Lower lobe of right lung (tissue), 2 donors: ENCODE measurements at places on chromosomes 2 and 18.

- no peak for DNase-seq
Measured at GRCh38 chr2:96882230-96882629, 12.3 kb upstream of the SEMA4C start.

DNA sequence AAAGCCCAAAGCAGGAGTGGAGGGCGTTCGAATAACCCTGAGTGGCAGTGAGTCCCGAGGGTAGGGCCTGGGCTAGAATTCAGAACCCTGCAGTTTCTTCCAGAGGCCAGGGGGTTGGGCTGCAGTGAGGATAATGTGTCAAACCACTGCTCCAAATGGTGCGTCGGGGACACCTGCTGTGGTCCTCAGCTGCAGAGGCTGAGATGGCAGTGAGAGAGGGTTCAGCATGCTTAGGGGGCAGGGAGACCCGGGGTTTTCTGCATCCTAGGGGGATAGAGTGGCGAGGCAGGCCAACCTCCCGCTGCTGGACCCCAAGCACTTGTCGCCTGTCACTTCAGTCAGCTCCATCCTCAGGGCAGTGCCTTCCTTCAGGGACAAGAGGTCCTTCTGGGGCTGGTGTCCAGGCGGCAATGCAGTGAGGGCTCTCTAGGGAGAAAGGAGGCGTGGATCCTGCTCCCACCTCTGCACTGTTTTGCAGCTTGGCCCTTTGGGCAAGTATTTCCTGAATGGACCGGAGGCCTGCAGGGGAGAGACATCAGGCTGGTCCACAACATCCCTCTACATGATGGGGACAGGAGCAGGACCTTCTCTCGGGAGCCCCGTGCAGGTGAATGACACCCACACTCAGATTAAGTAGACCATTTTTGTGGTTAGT is 8.4 kb upstream of the NTSR2 start:
- DNase-seq = no peak

- DNase-seq = no peak
Measured at GRCh38 chr2:1658394-1659151, 85.7 kb downstream of the PXDN start.

GRCh38 chr2:230643576-230644291 is 68.9 kb upstream of the CAB39 start:
- DNase-seq = peak; percentile 80

DNA sequence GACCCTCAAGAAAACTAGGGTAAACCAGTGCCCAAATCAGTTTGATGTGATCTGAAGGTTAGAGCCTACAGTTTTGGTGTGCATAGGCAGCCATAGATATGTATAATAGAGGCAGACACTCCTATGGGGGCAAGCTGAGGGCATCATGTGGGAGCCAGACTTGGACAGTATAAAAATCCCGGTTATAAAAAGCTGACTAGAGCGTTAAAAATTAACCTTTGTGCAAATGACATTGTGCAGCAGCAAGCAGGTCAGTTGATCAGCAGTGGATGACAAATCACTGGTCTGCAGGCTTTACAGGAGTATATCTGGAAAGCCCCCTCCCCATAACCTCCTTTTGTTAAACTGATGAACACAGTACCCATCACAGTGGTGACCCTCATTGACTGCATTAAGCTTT is 107.8 kb downstream of the CTNNA2 start:
- no peak for DNase-seq

- DNase-seq = no peak
Measured at GRCh38 chr2:41160439-41160838, 708.5 kb upstream of the SLC8A1 start.

DNA sequence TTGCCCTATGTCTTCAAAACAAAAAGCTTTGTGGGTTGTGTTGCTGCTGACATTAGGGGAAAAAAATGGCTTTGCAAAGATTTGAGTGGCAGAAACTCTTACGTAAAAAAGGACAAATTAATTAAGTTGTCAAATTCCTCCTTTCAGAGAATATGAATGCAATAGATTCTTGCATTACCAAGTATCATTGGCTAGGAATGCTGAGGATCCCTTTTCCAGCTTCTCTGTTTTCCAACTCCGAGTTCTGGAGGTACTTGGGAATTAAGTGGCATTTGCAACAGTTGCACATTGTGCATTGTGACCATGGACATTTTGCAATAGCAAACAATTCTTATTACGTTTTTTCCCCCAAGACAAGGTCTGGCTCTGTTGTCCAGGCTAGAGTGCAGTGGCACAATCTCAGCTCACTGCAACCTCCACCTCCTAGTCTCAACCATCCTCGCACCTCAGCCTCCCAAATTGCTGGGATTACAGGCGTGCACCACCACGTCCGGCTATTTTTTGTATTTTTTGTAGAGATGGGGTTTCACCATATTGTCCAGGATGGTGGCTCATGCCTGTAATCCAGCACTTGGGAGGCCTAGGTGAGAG is 29.9 kb upstream of the PPP1CB start:
- DNase-seq = no peak

DNA sequence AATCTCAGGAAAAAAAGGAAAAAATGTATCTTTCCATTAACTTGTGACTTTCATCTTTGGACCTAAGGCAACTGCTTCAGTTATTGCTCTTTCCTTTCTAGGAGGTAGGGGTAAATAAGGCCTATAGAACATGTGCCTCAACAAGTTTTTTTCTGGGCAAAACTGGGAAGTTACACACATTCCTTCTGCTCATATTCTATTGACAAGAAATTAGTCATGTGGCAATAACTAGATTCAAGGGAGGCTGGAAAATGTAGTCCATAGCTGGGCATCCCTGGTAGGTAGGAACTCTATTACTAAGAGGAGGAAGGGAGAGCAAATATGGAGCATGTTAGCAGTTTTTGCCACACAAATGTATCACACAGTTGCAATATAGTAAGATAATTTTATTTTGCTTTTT is 37.7 kb upstream of the NEMP2 start:
- no peak for DNase-seq

DNA sequence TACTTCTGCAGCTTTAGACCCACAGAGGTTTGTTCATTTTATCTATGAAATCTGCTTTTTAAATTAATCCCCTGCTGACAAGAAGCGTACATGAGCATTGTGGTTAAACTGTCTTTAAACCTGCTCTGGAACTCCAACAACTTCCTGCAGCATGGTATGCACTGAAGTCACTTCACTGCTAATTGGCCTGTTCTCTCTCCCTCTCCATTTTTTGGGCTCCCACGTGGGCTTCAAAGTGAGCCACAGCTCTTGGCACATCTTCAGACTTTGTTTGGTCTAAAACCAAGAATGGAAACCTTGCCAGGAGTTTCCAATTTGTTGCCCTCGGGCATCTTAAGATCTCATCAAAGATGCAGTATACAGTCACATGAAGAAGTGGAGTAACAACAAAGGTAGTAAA is 311.4 kb downstream of the LRRTM1 start:
- no peak for DNase-seq

- no peak for DNase-seq
Measured at GRCh38 chr2:124482551-124482950, 457.5 kb downstream of the CNTNAP5 start.

GRCh38 chr18:62812242-62812641 is 96.9 kb downstream of the PHLPP1 start:
- DNase-seq = no peak

- peak; percentile 16 for DNase-seq
Measured at GRCh38 chr2:240129311-240129710, 6.8 kb downstream of the COPS9 start.

GRCh38 chr2:19059076-19059475 is 299.3 kb downstream of the OSR1 start:
- DNase-seq = no peak

DNA sequence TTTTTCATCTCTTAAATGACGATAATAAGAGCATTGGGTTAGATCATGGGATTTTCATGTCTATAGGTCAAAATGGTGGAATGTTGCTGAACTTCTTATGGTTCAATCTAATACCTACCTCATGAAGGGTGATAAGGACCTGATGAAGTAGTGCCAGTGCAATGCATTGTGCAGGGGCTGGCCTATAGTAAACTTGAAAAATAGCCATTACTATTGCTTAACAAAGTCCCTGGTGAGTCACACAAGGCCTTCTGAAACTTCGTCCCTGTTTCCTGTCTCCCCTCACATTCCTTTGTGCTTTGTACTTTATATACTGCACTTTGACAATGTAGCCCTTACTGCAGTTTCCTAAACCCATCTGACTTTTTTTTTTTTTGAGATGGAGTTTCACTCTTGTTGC is 515.9 kb downstream of the SLC4A3 start:
- DNase-seq = no peak

GRCh38 chr2:227461811-227462461 is 10.0 kb upstream of the AGFG1 start:
- no peak for DNase-seq

- DNase-seq = no peak
Measured at GRCh38 chr2:133344849-133345248, 223.4 kb downstream of the NCKAP5 start.

GRCh38 chr2:239853121-239853520 is 172.0 kb downstream of the NDUFA10 start:
- DNase-seq = no peak

DNA sequence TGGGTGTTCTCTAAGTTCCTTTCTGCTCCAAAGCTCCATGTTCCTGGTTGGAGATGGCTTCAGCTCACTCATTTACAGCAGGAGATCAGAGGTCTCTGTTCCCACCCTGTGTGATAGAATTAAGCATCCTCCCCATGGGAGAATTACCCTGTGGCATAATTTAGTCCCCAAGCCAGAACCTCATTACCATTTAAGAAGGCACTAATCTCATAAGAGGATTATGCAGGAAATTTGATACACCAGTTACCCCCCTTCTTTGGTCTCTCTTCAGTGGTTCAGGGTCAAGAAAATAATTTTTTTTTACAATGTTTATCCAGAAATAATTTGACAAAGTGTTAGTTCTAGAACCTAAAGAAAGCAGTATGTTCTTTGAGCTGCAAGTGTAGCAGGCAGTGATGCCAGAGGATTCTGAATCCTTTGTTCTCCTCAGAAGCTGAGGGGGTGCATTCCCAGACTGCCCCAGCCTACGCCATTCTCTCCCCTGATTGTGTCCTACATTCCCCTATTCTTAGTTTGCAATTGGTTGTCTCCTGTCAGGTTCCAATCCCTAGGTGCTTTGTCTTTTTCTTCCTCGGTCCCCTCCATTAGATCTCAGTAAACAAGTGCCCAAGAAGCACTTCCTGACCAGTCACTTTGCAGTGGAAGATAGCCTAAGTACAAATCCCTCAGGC is 163.6 kb downstream of the PRKCE start:
- DNase-seq = no peak

GRCh38 chr2:239143858-239144712 is 256.7 kb downstream of the HDAC4 start:
- peak; percentile 50 for DNase-seq

GRCh38 chr2:224984637-224985036 is 57.6 kb downstream of the DOCK10 start:
- DNase-seq = no peak

- DNase-seq = no peak
Measured at GRCh38 chr2:141329964-141330363, 800.9 kb downstream of the LRP1B start.

DNA sequence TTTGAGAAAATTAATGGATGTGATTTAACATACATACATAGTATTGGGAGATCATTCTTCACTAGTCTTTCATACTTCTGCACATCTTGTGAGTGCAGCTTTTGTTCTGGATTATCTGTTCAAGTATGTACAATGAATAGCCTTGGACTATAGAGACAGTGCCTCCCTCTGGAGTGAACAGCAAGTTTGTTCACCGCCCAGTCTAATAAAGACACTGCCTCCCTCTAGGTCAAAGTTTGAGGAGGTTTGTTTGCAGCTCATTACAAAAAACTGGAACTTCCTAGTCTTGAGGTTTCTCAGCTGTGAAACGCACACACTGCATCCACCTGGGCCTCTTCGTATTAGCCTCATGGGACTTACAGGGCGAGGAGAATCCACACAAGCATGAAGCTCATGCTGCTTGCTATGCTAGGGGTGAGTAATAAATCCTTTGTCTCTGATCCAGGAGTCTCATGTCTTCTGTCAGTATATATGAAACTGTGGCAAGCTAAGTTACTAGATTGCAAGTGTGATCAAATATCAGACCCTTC is 26.0 kb upstream of the LAPTM4A start:
- DNase-seq = no peak

DNA sequence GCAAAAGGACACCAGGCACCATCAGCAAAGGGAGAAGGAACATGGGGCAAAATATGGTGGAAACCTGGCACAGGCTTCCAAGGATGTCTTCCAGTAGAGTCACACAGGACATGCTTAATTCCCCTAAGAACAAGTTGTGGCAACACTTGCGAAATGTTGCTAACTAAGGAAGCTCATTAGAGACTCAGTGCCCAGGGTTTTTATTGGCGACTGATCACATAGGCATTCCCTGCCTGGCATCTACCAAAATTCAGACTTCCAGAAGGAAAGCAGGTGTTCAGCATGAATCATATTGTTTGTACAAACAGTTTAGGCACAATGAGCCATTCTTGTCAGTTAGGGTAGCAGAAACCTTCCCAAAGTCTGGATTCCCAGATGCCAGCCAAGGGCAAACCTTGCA is 25.7 kb downstream of the SLC4A1AP start:
- DNase-seq = no peak
